Stimulated activated naive CD8-positive, alpha-beta T cell treated with anti-CD3 and anti-CD28 coated beads, Interleukin-15, Interleukin-2, amounts not matched to agents 100 U/mL and 50 U/mL, for 24 hours (primary cell): ENCODE measurements at places on chromosomes 5 and 9.

GRCh38 chr5:65668696-65669095, 43.9 kb downstream of the SHLD3 start:
- DNase-seq, result no peak

GRCh38 chr9:20208961-20209371, 413.3 kb downstream of the MLLT3 start:
- DNase-seq, result no peak

GRCh38 chr9:131737426-131737825, 2.5 kb downstream of the RAPGEF1 start:
- DNase-seq, result no peak

GRCh38 chr5:69276422-69277174, 41.9 kb downstream of the CDK7 start:
- DNase-seq, result no peak

GRCh38 chr5:50420343-50420935, 20.6 kb downstream of the EMB start:
- no peak for DNase-seq

- DNase-seq, result peak; percentile 47
Observed at GRCh38 chr9:98117984-98118639, 910 bp downstream of the TRIM14 start.

DNA sequence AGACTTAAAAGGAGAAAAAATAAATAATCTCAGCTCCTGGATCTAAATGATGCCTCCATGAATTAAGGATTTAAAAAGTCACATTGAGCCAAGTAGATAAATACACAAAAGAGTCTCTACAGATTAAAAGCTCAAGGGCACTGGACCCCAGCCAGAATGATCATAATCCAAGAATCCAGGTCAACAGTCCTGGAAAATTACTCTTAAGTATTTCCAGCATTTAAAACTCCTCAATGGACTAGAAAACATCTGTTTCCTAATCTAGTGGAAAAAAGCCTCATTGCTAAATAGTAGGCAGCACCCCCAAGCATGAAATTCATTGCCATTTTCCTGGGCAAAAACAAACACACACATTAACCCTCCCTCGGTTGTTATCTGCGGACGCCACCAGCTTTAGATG, 96.8 kb downstream of the FRMD3 start:
- no peak for DNase-seq

DNA sequence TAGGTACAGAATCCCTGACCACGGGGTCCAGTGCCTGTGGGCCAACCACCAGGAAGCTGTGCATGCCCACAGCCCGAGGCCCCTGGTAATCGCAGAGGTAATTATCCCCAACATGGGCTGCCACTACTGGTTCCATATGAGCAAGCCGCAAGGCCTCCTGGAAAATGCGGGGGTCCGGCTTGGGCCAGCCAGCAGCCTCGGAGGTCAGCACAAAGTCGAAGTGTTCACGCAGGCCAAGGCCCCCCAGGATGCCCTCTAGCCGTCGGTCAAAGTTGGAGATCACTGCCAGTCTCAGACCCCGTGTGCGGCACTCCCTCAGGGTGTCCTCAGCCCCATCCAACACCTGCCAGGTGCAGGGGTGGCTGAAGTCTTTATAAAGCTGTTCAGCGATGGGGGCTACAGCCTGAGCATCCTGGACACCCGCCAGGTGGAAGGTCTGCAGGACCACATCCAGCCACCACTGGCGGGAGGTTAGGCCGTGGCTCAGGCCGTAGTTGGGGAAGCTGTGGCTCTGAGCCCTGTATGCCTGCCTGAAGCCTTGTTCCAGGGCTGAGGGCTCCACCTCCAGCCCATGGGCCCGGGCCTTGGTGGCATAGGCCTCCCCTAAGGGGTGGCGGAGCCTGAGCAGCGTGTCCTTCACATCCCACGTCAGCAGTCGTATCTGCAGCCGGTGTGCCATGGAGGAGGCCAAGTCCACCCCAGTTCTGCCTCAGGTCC, 3.0 kb downstream of the HDHD3 start:
- no peak for DNase-seq

- no peak for DNase-seq
Observed at GRCh38 chr9:137456864-137457405, 2.2 kb downstream of the NSMF start.

DNA sequence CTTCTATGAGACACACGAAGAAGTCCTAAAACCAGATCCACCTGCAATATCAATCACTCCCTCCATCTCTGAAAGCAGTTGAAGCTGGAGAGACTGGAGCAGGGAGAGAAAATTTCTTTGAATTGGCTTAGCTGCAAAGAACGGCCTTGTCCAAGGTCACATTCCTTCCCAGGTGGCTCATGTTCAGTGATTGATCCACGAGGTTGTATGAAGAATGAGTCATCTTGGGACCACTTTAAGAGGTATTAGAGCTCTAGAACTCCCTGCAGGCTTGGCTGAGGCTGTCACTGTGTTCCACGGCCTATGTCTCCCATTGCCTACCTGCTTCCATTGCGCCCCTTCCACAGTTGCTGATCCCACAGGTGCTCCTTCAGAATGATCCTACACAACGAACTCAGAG, 68.2 kb downstream of the HMHB1 start:
- DNase-seq, result no peak

DNA sequence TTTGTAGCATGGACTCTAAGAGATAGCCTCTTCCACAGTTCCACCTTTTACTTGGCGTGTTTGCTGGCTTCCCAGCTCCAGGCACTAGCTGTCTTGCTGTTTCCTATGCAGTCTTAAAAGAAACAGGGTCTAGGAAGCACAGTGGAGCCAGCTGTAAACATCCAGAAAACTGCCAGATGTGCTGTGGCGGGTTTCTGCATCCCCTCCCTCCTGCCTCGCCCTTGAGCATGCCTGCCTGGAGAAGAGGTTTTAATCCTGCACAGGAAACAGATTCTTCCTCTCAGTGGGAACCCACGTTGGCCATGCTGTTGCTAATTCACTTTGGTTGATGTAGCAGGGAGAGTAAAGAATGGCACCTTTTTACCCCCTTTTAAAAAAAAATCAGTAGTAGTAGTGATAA, 121.3 kb downstream of the RPS23 start:
- no peak for DNase-seq

DNA sequence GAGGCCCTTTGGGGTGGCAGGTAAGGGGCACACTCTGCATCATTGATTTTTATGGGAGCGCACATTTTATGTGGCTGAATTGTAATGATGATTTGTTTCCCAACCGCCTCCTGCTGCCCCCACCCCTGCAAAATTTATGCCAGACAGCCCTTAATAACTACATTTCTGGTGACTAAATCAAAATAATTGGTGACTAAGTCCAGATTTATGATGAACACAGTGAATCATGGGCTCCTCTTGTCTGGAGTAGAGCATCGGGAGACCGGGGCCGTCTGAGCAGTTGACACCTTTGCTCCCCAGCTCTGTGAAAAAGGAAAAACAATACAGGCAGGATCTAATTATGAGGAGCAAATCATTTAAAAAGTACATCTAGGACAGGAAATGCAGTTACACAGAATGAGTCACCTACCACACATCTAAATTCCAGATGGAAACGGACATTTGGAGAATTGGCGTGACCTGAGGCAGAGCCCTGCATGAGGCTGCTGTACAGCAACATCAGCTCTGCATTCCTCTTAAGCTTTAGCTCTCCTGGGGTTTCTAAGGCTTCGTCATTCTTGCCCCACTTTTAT, 58.9 kb downstream of the DOCK2 start:
- DNase-seq, result no peak

DNA sequence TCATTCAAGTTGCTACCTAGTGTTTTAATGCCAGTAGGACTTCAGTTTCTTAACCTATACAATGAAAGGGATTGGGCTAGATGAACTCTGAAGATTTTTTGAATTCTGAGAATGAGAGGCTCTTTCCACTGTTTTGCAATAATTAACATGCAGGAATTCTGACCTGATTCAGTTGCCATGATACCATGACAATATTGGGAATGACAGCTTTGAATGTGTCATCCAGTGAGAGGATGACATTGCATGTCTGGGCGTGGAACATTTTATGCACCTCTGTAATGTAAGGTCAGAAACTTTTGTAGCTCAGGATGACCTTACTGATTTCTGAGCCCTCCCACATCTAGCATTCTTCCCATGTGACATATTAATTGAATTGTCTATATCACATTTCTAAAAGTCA, 30.6 kb upstream of the SPINK5 start:
- no peak for DNase-seq

GRCh38 chr5:162067162-162067561, 411 bp upstream of the GABRG2 start:
- no peak for DNase-seq

- no peak for DNase-seq
Observed at GRCh38 chr5:178063277-178063676, 50.1 kb upstream of the N4BP3 start.

GRCh38 chr5:4833104-4833738, 306.9 kb upstream of the ADAMTS16 start:
- no peak for DNase-seq

- no peak for DNase-seq
Observed at GRCh38 chr9:85521371-85522197, 220.2 kb downstream of the AGTPBP1 start.

DNA sequence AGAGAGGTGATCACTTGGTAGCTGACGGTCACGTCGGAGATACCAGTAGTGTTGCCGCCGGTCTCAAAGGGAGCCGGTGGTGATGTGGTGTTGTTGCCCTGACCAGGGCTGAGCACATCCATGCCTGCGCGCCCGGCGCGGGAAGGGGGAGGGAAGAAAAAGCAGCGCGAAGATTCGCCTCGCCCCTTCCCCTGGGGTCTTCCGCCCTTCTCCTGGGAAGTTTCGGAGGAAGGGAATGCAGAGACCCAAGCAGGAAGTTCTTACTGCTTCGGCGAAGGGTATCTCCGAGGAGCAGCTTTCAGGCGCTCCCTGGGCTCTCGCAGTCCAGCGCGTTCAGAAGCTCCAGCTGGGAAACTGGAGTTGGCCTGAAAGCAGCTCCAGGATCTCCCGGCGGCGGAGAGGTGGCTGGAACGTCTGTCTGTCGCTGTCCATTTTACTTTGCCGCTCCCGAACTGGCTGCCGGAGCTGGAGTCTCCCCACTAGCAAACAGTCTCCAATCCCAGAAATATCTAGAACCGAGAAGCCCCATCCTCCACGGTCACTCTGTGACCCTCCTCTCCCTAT, 565 bp downstream of the HTR1A start:
- no peak for DNase-seq
